ENCODE measurements at places on chromosomes 11 and 22. TPM values are rescaled to one million over a fixed set of nuclear protein-coding genes. Genes with fewer than 3 reads are reported as not detected.

Gene OR8G5
- total RNA-seq: not detected

Gene USP35
- 30.2 TPM for total RNA-seq

Gene RGL4
- not detected for total RNA-seq

Gene ZNF280B
- total RNA-seq: 6.3 TPM

Gene OR6A2
- total RNA-seq: not detected

Gene FDX1
- total RNA-seq: 211 TPM

DNA sequence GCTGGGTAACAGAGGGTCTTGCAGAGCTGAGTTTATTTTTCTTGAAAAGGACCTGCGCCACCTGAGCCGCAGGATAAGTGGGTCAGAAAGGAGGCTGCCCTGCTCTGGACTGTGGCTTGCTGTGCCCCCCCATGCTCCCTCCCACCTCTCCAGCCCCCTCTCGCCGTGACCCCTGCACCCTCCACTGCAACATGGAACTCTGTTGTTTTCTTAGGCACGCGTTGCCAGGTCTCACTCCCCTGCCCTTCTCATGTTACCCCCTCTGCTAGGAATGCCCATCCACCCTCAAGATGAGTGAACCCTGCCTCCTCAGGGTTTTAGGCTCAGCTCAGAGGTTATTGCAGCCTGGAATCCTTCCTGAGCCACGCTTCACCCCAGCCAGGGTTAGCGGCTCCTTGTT lies 10.8 kb downstream of the ETS1 start:
- DNase-seq: no peak
- H3K4me1 ChIP-seq: peaks cover 6% of the 10 kb centered on the region
- H3K27me3 ChIP-seq: no peaks in the 10 kb centered on the region
- H3K36me3 ChIP-seq: no peaks in the 10 kb centered on the region
- no peak overlapping the region for H3K27ac ChIP-seq

GRCh38 chr11:24593332-24593731 lies 96.5 kb downstream of the LUZP2 start:
- no peak for DNase-seq
- H3K27me3 ChIP-seq: no peaks in the 10 kb centered on the region
- H3K36me3 ChIP-seq: no peaks in the 10 kb centered on the region
- no peaks in the 10 kb centered on the region for H3K4me1 ChIP-seq
- no peak overlapping the region for H3K4me3 ChIP-seq
- H3K27ac ChIP-seq: no peak overlapping the region

GRCh38 chr22:27461470-27461869 lies 340.1 kb downstream of the MN1 start:
- H3K27ac ChIP-seq: no peak overlapping the region
- H3K4me3 ChIP-seq: no peak overlapping the region

- peaks cover 19% of the 10 kb centered on the region for H3K4me1 ChIP-seq
- DNase-seq: no peak
- no peak overlapping the region for H3K27ac ChIP-seq
Observed at GRCh38 chr22:39471381-39472141, 14.7 kb downstream of the MGAT3 start.

DNA sequence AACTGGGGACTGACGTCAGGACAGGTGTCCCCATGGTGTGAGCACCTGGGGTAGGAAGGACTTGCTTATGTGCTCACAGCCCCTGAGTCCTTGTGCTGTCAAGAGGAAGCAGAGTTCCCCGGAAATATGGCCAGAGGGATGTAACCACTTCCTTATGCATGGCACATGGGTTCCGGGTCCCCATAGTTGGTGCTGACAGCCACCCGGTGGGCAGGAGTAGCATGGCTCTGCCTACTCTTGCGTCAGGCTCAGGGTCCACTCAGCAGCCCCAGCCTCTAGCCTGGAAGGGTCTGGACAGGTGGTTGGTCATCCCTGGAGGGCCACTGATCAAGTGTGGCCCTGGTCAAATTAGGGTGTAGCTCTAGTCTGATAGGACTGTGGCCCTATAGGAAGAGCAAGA lies 42.8 kb upstream of the CCND1 start:
- H3K27ac ChIP-seq: no peak overlapping the region
- H3K36me3 ChIP-seq: no peaks in the 10 kb centered on the region
- no peak overlapping the region for H3K4me3 ChIP-seq

GRCh38 chr22:20225693-20225966 lies 42.5 kb downstream of the RTN4R start:
- no peak for DNase-seq
- no peaks in the 10 kb centered on the region for H3K27me3 ChIP-seq
- H3K4me1 ChIP-seq: no peaks in the 10 kb centered on the region
- H3K36me3 ChIP-seq: no peaks in the 10 kb centered on the region
- no peak overlapping the region for H3K27ac ChIP-seq

GRCh38 chr11:20373147-20373546 lies 9.6 kb downstream of the HTATIP2 start:
- H3K4me1 ChIP-seq: peaks cover 19% of the 10 kb centered on the region
- H3K27me3 ChIP-seq: no peaks in the 10 kb centered on the region
- DNase-seq: no peak
- H3K4me3 ChIP-seq: no peak overlapping the region

DNA sequence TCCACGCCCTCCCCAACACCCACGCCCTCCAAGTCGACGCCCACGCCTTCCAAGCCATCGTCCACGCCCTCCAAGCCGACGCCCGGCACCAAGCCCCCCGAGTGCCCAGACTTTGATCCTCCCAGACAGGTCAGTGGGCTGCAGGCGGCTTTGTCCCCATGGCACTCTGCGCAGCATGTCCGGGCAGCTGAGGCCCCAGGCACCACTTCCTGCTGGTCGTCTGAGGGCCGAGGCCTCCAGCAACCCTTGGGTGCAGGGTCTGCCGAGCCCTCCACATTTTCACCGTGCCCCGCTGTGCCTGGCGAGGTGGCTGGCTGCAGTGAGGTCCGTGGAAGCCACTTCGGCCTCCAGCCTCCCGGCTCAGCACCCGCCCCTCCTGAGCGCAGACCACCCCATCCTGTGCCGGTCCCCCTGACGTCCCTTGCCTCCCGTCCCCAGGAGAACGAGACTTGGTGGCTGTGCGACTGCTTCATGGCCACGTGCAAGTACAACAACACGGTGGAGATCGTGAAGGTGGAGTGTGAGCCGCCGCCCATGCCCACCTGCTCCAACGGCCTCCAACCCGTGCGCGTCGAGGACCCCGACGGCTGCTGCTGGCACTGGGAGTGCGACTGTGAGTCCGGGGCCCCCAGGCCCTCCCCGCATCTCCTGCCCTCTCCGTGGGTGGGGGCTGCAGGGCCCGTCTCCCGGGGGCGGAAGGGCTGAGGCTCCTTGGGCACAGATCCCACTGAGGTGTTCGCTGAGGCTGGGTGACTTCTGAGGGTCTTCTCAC lies 26.8 kb downstream of the MUC2 start:
- no peak overlapping the region for H3K4me3 ChIP-seq
- no peak overlapping the region for H3K27ac ChIP-seq
- H3K36me3 ChIP-seq: no peaks in the 10 kb centered on the region
- DNase-seq: no peak
- no peaks in the 10 kb centered on the region for H3K4me1 ChIP-seq

DNA sequence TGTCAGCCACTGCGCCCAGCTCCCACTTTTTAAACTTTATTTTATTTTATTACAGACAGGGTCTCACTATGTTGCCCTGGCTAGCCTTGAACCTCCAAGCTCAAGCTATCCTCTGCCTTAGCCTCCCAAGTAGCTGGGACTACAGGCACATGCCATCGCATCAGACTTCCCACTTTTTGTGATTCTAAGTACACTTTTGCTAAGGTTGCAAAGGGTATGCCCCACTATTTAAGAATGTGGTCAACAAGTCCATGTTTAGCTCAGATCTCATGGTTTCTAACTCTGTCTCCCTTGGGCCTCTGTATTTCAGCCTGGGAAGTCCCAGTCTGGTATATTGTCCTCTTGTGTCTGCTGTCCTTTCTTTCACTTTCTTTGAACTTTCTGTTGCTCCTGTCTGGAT lies 35.3 kb downstream of the EXPH5 start:
- no peak overlapping the region for H3K4me3 ChIP-seq
- no peaks in the 10 kb centered on the region for H3K4me1 ChIP-seq
- no peaks in the 10 kb centered on the region for H3K36me3 ChIP-seq
- H3K27ac ChIP-seq: no peak overlapping the region
- no peaks in the 10 kb centered on the region for H3K27me3 ChIP-seq

DNA sequence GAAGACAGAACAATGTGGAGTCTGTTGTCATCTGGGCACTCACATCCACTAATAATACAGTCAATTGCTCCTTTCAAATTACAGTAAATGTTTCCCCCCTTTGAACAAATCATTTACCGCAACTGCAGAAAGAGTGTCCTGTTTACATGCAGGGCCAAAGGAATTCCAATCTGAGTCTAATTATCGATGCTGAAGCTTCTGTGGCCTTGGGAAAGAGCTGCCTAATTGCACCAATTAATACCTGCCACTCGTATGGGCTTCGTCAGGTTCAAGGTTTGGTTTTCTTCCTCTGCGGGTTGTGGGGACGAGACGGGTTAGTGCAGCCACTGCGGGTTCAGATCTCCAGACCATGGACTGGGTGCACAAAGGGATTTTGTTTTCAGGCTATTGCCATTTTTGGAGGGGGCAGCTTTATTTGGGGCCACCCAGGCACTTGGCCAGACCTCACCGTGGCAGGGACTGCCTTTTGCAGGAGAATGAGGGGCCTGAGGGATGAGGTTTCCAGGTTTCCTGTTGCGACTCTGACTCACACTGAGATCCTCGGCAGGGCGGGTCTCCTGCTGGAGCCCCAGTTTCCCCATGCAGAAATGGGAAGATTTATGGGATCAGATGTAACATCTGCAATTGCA lies 147.6 kb downstream of the MIAT start:
- H3K36me3 ChIP-seq: no peaks in the 10 kb centered on the region
- H3K4me1 ChIP-seq: no peaks in the 10 kb centered on the region
- no peak for DNase-seq
- H3K4me3 ChIP-seq: no peak overlapping the region
- H3K27me3 ChIP-seq: no peaks in the 10 kb centered on the region

GRCh38 chr11:98155696-98156095 lies 865.1 kb upstream of the CNTN5 start:
- H3K27me3 ChIP-seq: no peaks in the 10 kb centered on the region
- H3K4me1 ChIP-seq: no peaks in the 10 kb centered on the region
- no peak for DNase-seq
- no peaks in the 10 kb centered on the region for H3K36me3 ChIP-seq

- no peaks in the 10 kb centered on the region for H3K27me3 ChIP-seq
- no peak overlapping the region for H3K4me3 ChIP-seq
- H3K36me3 ChIP-seq: peaks cover 73% of the 10 kb centered on the region
- no peak overlapping the region for H3K27ac ChIP-seq
Observed at GRCh38 chr11:36492724-36493304, 17.3 kb downstream of the TRAF6 start.
